Hematopoietic multipotent progenitor cell treated with erythropoietin and hydrocortisone succinate and interleukin-3 and kit ligand, for 8 days (in vitro differentiated cells): ENCODE measurements at places on chromosomes 1 and 21.

GRCh38 chr1:78075621-78076020 lies 29.9 kb downstream of the GIPC2 start:
- no peak for DNase-seq

- DNase-seq, result no peak
These were observed 7.6 kb upstream of the KRTAP19-8 start for GRCh38 chr21:31045841-31046240.

GRCh38 chr1:107474877-107475612 lies 334.2 kb downstream of the NTNG1 start:
- DNase-seq, result no peak

- DNase-seq, result no peak
These were observed 119.3 kb downstream of the SIK1 start for GRCh38 chr21:43307677-43308070.

- DNase-seq, result peak; percentile 41
These were observed 7.5 kb downstream of the TOR1AIP1 start for GRCh38 chr1:179889589-179889988.

GRCh38 chr1:162191396-162192305 lies 122.2 kb downstream of the NOS1AP start:
- DNase-seq, result no peak

DNA sequence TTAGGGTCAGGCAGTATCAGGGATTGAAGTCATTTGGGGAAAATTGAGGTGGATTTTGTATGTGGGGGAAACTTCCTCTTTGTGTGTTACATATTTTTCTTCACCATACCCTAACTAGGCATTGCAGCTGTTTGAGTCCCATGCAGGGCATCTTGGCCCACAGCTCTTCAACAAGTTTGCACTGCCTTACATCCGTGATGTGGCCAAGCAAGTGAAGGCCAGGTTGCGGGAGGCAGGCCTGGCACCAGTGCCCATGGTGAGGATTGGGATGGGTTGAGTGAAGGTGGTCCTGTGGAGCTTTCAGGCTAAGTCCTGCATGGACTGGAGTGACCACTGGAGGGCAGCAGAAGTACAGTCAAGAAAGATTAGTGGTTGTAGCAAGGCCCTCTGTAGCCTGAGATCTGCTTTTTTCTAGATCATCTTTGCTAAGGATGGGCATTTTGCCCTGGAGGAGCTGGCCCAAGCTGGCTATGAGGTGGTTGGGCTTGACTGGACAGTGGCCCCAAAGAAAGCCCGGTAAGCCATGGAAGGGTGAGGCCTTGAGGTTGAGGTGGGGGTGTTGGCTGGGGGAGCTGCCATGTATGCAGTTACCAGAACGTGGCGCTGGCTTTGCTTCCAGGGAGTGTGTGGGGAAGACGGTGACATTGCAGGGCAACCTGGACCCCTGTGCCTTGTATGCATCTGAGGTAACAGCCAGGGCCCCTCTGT lies 2.4 kb downstream of the UROD start:
- DNase-seq, result peak; percentile 87

DNA sequence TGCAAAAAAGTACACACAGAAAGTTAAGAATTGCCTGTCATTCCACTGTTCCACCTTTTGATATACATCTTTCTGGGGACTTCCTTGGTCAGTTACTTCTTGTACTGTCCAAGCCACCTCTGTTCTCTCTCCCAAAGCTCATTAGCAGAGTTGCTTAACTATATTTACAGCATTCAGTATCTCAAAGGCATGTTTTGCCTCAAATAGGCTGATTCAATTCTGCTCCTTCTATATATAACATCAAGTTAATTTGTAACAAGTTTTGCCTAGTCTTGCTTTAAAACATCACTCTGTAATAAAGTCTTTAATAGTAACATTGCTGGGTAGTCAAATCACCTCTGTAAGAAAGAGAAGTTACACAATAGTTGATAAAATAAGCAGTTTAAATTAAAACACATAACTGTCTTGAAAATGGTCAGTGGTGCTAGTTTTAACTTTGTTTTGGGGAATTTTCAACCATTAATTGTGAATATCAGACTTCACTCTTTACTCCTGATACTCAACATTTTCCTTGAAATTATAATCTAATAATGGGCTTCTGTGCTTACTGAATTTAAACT lies 35.7 kb downstream of the EDARADD start:
- DNase-seq, result no peak

DNA sequence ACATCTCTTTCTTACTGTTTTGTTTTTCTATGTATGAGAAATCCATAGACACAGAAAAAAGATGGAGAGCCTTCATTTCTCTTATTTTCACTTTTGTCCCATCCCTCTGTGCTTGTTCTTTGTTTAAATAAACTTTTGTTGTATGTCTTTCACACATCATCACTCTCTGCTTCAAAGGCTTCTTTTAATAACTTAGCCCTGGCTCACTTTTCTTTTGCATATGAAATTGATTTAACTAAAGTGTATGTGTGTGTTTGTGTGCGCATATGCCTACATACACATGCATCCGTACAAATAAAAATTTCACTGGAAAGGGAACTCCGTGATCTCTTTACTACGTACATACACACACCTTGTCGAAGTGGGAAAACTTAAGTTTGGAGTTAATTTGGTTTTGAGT lies 168.6 kb downstream of the NFIA start:
- DNase-seq, result no peak

DNA sequence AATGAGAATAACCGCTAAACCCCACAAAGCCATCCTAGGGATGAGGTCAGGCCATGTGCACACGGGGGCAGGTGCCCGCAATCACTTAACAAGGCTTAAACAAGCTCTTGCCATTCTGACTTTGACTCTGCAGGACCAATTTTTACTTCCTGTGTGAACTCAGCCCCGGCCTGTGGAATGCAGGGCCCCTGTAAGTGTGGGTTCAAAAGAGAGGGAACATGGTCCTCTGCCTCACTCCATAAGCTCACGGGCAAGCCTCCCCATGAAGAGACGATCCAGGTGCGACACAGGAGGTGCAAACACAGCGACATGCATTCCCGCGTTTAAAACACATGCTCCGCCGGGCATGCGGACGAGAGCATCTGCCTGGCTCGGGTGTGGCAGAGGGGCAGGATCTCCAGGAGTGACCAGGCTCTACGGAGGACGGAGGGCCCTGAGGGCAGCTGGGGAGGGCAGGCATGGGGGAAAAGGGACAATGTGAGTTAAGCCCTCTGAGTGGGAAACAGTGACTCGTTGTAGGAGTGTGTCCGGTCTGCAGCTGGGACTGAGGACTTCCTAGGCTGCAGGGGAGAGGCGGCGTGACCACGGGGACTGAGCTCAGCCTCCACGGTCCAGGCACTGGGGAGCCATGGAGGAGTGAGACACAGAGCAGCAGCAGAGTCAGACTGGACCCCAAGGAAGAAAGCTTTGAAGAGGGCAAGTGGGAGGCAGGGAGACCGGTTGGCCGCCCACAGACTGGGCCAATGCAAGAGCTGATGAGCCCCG lies 40.6 kb upstream of the AJAP1 start:
- DNase-seq, result no peak

DNA sequence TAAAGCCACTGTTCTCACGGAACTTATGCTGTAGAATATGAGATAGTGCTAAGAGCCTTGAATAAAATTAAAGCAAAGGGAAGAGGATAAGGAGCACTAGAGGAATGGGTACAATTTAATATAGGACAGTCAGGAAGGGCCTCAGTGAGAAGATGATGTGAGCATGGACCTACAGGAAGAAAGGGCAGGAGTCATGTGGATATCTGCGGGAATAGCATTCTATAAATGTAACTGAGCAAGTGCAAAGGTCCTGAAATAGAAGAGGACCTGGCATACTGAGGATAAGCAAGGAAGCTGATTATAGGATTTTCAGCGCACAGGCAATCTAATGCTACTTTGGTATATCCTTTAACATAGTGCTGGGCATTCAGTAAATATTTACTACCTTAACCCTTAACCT lies 12.6 kb upstream of the BCAS2 start:
- no peak for DNase-seq

DNA sequence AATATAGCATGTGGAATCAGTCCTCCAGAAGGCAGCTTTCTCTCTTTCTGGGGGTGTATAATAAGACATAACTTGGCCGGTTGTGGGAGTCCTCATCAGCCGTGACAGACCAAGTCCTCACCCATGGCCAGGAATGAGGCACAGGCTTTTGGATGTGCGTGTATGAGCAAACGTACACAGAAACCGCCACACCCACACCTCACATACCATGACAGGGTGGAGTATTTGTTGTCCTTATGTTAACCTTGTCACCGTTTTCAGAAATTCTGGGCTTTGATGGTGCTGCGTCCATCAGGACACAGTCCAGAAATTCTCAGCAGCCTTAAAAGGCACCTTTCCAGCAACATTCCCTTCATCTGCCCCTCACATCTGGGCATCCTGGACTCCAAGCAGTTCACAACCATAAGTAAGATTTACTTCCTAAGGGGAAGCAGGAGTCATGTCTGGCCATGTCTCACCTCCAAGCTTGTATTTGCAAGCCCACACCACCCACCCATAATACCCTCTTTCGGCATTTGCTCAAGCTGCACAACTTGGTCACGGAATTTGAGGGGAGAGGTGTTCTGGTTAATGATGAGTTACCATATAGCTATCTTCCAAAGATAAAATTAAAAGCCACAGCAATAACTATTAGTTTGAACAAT lies 12.4 kb downstream of the C1orf116 start:
- DNase-seq, result peak; percentile 36

DNA sequence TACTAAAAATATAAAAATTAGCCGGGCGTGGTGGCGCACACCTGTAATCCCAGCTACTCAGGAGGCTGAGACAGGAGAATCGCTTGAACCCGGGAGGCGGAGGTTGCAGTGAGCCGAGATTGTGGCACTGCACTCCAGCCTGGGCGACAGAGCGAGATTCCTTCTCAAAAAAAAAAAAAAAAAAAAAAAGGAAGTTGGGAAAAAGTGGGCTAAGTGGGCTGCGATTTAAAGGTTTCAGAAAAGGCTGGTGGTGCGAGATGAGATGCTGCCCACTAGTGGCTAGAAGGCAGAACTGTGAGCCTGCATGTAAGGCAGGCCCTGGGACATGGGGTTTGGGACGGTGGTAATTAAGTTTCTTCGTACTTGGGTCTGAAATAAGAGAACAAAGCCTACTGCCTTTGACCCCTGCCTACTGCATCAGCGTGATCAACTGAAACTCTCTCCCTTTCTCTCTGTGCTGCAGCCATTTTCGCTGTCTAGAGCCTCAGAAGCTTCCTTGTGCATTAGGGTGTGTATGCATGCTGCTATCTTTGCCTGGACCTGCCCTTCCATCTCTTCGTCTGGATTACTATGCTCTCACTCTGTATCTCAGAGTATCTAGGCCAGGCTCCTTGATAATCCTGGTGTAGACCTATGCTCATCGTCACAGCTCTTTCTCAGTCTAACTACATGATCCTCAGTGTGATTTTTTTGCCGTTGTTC lies 12.4 kb downstream of the FMOD start:
- peak; percentile 61 for DNase-seq

- DNase-seq, result no peak
These were observed 121.5 kb downstream of the CAMTA1 start for GRCh38 chr1:6906783-6907182.

DNA sequence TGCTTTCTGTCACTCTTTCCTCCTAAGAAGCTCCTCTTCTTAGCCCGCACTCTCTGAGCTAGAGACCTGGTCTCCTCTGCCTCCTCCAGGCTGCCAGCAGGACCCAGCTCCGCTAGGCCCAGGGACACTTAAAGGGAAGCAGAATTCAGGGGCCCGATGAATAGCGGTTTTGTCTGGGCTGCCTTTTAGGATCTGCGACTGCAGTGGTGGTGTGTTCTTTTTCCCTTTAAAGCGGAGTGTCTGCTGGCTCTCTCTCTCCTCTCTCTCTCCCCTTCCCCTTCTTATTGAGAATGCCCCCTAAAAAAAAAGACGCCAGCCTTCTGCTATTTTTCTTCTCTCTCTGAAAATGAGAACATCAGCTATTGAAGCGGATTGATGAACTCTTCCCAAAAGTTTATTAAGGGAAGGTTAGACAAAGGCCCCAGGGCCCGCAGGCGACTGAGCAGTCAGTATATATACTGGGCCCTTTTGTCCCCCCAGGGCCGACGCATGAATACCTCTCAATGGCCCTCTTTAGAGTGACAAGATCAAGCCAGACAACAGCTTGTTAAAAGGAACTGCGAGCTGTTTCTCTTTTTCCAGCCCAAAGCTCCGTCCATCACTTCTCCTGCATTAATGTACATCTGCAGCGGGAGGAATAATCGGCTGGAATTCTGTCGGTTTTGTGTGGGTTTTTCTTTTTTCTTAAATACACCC lies 27.0 kb downstream of the PAX7 start:
- no peak for DNase-seq

GRCh38 chr1:214058076-214058475 lies 70.3 kb downstream of the PROX1 start:
- no peak for DNase-seq

DNA sequence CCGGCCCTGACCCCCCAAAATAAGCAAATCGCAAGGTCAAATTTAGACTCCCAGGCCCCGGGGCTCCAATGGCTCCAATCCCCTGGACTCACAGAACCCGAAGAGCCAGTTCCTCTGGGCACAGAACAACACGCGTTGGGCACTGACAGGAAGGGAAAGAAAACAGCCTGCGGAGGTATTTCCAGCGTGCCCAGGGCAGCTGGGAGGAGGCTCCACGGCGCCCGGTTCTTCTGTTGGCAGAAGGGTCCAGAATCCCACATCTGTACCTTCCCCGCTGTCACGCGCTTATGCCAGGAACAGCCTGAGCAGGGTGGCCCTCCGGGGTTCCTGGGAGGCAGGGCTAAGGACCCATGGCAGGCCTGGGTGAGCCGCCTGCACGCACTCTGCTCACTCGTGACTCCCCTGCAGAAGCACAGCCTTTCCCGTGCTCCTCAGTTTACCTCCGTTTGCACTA lies 85.5 kb downstream of the RIPK4 start:
- DNase-seq, result no peak

- DNase-seq, result no peak
These were observed 210.8 kb downstream of the COL11A1 start for GRCh38 chr1:102897557-102897956.

DNA sequence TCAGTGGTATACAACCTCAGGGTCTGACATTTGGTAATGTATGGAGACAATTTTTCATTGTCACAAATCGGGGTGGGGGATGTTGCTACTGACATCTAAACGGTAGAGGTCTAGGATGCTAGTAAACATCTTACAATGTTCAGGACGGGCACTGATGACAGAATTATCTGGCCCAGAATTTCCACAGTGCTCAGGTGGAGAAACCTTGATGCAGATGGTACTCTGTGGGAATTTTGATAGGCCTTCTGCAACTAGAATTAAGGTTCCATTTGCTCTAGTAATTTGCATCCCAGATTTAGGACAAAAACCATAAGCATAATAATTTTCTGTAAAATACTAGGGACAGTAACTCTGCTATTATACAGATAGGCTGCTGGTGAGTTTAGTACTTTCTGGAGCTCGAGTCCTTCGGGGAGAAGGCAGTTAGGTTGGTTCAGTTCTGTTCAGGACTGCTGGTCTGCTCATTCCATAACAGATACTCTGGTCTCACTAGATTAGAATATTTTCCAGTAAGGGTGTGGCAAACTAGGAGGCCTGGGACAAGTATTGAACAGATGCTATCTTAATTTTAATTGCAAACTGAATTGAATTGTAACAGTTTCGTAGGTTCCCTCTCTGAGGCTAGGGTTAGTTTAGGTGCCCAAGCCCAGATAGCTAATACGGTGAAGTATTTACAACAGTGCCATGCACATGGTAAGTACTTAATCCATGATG lies 11.4 kb downstream of the METTL13 start:
- peak; percentile 95 for DNase-seq
